ENCODE measurements at places on chromosomes 6 and 20.

DNA sequence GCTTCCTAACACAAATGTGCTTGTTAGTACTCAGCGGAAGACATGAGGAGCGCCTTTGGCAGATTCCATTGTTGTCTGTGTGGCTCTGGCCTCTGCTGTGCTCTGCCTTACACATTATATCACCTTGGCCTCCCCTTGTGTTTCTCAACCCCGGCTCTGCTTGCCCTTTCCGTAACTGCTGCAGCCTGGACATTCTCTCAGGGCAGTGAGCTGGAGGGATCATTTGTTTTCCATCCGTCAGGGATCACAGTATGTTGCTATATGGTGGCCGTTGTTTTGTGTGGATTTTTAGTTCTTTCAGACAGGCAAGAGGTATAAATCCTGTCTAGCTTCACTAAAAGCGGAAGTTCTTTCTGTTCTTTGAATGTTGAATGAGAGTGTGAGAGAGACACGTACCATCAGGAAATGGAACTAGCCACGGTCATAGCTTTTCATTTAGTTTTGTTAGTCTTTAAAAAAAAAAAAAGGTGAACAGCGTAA is 175.1 kb downstream of the JARID2 start:
- DNase-seq, result no peak

GRCh38 chr6:139650941-139651340 is 276.5 kb upstream of the CITED2 start:
- no peak for DNase-seq

DNA sequence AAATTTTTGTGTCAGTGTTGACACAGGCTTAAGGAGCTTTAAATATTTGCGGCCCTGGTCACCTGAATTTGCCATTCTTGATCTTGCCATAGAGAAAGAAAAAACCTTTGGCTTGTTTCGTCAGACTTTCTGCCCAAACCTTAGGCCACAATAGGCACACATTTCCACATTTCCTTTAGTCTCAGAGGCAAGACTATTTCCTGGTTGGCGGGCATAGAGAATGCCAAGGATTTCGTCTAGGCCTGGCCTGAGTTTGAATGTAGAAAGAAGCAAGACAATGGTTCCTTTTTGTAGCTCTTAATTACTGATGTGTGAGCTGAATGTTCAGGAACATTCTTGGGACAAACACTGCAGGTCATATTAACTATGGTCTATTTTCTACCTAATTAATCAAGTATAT is 108.1 kb downstream of the TRMT11 start:
- DNase-seq, result no peak

GRCh38 chr20:24806705-24807676 is 142.1 kb upstream of the CST7 start:
- DNase-seq, result peak; percentile 43

DNA sequence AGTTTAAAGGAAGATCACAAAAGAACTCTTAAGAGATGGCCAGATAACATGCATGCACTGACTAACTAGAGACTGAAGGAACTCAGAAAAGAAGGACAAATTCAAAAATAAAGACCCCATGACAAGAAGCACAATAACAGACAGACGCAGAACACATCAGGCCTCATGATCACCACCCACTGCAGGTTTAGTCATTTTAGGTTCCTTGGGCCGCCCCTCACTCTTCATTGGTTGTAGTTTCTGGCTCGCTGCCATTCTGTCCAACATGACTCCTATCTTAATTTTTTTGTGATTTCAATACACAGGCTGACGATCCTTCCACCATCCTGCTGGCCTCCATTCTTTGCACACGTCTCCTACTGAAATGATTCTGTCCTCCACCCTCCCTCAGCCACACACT is 21.6 kb downstream of the STX7 start:
- peak; percentile 18 for DNase-seq

DNA sequence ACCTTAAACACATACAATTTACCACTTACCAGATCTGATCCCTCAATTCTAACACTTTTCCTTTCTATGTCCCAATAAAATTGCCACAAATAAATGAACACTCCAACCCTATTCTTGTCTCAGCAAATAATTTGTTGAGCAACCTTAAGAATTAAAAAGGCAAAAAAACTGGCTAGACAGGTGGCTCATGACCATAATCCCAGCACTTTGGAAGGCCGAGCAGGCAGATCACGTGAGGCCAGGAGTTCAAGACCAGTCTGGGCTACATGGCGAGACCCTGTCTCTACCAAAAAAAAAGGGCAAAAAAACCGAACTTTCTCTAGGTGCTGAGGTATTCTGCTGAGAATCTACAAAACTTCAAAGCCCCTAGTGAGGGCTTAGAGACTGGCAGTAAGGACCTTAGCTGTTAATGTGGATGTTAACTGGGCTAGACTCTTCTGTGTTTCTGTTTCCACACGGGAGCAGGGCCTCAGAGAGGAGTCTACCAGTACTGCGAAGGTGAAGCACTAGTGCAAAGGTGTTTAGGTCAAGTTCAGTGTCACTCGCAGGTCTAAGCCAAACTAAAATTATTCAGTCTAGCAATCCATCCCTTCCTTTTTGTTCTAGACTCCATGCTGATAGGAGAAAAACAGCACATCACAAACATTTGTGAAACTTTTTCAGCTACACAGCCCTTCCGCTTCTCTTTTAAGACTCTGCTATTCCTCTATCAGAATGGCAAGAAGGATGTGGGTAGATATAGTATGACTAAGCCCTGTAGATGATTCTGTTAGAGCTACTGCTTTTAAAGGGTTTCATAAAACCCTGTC is 2.6 kb downstream of the FASTKD5 start:
- no peak for DNase-seq

DNA sequence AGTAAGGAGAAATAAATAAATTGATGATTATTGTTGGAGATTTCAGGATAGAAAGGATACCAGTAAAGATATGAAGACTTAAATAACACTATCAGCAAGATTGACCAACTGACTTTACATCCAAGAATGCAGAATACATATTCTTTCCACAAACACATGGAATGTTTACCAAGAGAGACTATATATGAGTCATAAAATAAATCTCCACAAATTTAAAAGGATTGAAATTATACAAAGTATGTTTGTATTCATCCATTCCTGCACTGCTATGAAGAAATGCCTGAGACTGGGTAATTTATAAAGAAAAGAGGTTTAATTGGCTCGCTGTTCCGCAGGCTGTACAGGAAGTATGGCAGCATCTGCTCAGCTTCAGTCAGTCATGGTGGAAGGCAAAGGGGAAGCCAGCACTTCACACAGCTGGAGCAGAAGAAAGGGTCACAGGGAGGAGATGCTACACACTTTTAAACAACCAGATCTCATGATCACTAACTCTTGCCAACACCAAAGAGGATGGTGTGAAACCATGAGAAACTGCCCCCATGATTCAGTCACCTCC is 56.7 kb upstream of the TNFRSF21 start:
- DNase-seq, result no peak

DNA sequence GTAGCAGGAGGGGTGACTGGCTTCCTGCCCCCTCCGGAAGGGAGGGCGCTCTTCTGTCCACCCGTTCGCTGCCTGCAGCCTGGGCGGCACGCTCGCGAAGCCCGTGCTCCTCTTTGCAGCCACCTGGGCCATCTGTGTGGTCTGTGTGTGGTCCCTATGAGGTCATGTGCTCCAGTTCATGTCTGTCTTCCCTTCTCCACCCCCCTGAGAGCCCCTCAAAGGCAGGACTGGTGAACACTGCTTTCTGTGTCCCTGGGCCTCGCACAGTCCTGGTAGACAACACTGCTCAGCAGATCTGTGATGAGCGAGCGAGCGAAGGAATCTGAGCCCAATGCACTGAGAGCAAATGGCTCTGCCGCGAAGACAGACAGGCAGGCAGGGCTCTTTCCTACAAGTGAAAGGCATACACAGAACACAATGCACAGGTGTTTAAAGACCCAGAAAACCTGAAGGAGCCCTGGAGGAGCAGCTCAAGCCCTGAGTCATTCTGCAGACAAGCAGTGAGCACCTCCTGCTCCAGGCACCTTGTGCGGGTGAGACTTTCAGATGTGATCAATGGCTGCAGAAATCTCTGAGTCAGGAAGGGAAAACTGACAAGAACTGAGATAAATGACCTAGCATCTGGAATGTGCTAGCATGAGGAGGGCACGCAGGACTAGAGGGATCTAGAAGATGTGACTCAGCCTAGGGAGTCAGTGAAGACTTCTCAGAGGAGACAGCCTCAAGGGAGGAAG is 27.1 kb downstream of the PPP1R3G start:
- DNase-seq, result no peak

- DNase-seq, result no peak
Measured at GRCh38 chr6:62623846-62624532, 338.0 kb upstream of the KHDRBS2 start.

DNA sequence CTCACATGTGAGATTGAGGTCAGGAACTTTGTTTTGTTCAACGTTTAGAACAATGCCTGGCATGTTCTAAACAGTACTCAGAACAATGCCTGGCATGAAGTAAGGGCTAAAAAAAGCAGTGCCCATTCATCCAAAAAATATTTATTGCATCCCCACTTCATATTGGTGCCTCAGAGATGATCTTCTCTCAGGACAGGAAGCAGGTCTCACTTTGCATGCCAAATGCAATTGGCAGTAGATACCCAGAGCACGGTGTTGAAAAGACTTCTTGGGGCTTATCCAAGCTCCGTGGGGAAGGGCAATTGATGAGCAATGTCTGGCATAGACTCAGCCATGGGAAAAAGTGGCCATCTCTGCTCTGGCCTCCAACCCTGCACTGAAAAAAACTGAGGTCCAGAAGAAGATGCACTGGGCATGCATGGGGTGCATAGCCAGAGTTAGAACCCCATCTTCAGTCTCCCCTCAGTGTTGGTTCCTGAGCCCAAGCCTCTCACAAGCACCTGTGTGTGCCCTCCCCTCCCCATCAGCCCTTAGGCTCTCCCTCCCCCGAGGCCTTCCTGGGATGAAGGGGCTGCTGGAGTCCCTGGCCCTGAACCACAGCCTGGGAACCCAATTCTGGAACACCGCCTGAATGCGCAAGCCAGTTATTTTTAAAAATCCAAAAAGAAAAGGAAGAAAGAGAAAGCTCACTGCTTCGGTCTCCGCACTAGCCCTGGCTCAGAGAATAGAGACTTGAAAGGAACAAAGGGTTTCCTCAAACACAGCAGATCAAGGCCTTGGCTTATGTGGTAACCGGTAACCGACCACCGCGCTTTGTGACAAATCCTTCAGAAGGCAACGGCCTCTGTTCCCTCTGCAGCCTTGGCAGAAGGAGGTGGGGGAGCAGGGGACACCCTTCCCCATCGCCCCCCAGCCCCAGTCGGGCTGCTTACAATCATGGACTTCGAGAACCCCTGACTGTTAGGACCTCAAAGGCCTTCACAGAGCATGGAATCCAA is 78.5 kb upstream of the SIRPA start:
- DNase-seq, result no peak

- DNase-seq, result peak; percentile 45
Measured at GRCh38 chr6:132246632-132247270, 154.5 kb downstream of the MOXD1 start.

GRCh38 chr6:81216668-81217067 is 535.8 kb downstream of the TENT5A start:
- no peak for DNase-seq

- no peak for DNase-seq
Measured at GRCh38 chr6:7175462-7175861, 67.7 kb downstream of the RREB1 start.

DNA sequence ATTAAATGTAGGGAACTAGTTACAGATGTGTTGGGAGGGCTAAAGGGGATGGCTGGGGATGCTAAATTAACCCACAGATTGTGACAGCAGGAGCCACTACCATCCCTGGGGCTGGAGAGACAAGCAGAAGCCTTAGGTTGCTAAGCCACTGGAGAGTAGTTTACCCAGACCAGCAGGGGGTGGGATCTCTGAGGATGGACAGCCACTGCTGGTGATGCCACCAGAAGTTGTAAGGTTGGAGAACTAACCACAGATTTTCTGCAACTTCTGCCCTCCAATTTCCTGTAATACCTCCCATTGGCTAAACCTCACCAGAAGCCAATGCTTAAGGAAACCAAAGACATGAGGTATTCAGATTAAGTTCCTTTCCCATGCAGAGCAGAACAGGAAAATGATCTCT is 139.6 kb upstream of the NOX3 start:
- DNase-seq, result no peak

DNA sequence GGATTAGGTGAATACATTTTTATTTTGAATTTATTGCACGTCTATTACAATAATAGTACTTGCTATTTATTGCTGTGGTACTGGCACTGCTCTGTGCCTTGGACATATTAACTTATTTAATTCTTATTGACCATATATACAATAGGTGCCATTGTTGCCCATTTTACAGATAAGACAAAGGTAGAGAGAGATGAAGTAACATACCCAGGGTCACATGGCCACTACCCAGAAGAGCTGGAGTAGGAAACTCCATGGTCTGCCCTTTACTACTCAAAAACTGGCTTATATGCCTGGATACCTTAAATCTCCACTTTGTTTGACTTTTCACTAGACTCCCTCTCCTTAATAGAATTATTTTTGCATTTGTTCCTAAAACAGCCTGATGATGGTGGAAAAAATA is 67.5 kb downstream of the ADGRG6 start:
- no peak for DNase-seq

DNA sequence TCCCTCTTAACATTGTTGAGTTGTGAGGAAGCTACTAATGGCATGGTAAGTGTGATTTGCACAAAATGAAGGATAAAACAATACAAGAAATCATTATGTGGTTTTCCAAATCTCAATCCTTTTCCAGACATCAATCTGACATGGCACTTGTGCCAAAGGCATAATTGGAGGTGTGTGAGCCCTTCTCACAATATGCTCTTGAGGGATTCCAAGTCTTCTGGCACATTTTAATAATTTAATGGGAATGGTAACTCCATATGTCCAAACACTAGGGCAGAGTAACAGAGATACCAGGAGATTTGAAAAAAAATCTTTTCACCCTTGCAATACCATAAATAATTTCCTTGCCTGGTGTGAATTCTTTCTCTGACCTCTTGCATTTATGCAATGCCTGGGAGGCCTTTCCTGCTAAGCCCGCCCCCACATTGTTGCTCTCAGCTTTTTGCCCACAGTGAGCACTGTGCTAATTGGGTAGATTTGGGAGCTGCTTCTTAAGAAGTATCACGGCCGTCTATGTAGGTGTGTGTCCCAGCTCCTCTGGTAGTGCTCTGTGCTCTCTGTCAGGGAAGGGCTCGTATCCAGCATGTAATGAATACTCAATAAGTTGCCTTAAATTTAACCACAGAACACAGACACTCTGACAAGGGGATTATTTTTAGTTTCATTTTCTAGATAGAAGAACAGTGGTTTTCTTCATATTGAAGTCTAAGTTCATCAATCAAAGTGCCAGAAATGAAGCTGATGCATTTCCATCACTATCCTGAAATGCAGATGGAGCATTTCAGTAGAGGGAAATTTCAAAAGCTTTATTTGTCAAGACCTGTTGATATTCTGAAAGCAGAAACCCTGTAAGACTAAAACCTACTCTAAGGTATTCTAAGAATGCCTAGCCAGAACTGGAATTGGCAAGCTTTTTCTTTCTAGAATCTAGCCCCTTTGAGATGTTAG is 54.4 kb upstream of the CEP85L start:
- no peak for DNase-seq

DNA sequence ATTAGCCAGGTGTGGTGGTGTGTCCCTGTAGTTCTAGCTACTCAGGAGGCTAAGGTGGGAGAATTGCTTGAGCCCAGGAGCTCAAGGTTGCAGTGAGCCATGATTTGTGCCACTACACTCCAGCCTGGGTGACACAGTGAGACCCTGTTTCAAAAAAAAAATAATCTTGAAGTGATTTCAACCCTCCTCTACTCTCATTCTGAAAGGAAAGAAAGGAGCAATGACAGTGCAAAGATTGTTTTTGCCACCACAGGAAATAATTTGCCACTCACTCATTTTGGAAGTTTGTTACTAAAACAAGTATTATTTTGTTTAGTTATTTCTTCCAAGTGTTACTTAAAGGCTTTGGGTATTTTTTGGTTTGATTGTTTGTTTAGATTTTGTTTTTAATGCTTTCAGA is 45.6 kb downstream of the BLTP3A start:
- DNase-seq, result no peak
